ENCODE measurements at places on chromosomes 6 and 20. TPM values are rescaled to one million over a fixed set of nuclear protein-coding genes. Genes with fewer than 3 reads are reported as not detected.

The SLC13A3 gene
- total RNA-seq, result 2.4 TPM

GRCh38 chr20:36407199-36407733 is 101.1 kb downstream of the DLGAP4 start:
- DNase-seq, result no peak
- H3K4me3 ChIP-seq, result no peak overlapping the region
- no peak overlapping the region for H3K27ac ChIP-seq
- H3K4me1 ChIP-seq, result no peaks in the 10 kb centered on the region
- no peaks in the 10 kb centered on the region for H3K27me3 ChIP-seq
- no peaks in the 10 kb centered on the region for H3K36me3 ChIP-seq

DNA sequence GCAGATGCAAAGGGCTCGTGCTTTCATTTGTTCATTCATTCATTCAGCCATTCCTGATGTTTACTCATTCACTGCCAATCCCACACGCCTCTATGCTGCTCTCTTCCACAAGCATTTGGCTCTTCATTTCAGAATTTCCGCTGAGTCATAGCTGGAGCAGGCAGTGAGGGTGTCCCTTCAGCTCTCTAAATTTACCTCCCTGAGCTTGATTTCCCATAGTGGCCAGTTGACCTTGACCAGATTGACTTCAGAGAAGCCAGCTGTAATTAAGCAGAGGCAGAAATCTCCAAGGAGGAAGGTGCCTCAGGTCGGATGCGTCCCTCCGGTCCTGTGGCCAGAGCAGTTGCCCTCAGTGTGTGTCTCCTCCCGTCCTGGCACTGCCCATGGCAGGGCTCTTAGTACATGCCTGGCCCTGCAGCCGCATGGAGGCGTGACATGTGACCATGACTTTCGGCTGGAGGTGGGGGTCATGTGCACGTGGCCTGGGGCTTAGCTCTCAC is 267.2 kb upstream of the ECI2 start:
- H3K4me3 ChIP-seq, result no peak overlapping the region
- peaks cover 5% of the 10 kb centered on the region for H3K4me1 ChIP-seq
- H3K27me3 ChIP-seq, result no peaks in the 10 kb centered on the region
- no peaks in the 10 kb centered on the region for H3K36me3 ChIP-seq

The BPIFB2 gene
- not detected for total RNA-seq

GRCh38 chr6:6748001-6748400 is 159.5 kb downstream of the LY86 start:
- H3K27ac ChIP-seq, result peak overlapping the region; percentile 99
- no peak overlapping the region for H3K4me3 ChIP-seq
- H3K4me1 ChIP-seq, result peaks cover 59% of the 10 kb centered on the region
- DNase-seq, result peak; percentile 34

The SLC17A2 gene
- not detected for total RNA-seq

DNA sequence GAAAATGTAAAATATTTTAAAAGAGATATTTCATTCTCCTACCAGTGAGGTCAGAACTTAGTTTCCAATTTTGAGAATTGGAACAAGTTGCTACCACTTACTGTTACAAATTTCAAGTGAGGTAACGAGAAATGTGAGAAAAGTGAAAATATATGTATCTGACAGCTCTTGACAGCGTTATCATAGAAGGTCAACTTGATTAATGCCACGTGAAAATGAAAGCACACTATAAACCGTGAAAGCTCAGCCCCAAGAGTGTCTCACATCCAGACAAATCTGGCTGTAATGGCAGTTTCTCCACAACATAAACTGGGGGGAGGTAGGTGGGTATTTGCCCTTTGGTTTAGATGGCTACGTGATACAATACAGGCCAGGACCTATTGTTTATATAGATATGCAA is 13.9 kb downstream of the HDGFL1 start:
- H3K36me3 ChIP-seq, result no peaks in the 10 kb centered on the region
- H3K4me3 ChIP-seq, result no peak overlapping the region
- no peak overlapping the region for H3K27ac ChIP-seq
- no peak for DNase-seq
- no peaks in the 10 kb centered on the region for H3K4me1 ChIP-seq

The TREML1 gene
- 1.2 TPM for total RNA-seq

- H3K4me1 ChIP-seq, result no peaks in the 10 kb centered on the region
- H3K36me3 ChIP-seq, result no peaks in the 10 kb centered on the region
- no peak overlapping the region for H3K27ac ChIP-seq
- DNase-seq, result no peak
Measured at GRCh38 chr6:72522735-72523141, 99.1 kb upstream of the KCNQ5 start.

GRCh38 chr20:64047968-64048401 is 1.5 kb downstream of the SOX18 start:
- H3K4me3 ChIP-seq, result no peak overlapping the region
- H3K27ac ChIP-seq, result peak overlapping the region; percentile 45
- H3K4me1 ChIP-seq, result no peaks in the 10 kb centered on the region
- peaks cover 59% of the 10 kb centered on the region for H3K27me3 ChIP-seq
- no peak for DNase-seq

DNA sequence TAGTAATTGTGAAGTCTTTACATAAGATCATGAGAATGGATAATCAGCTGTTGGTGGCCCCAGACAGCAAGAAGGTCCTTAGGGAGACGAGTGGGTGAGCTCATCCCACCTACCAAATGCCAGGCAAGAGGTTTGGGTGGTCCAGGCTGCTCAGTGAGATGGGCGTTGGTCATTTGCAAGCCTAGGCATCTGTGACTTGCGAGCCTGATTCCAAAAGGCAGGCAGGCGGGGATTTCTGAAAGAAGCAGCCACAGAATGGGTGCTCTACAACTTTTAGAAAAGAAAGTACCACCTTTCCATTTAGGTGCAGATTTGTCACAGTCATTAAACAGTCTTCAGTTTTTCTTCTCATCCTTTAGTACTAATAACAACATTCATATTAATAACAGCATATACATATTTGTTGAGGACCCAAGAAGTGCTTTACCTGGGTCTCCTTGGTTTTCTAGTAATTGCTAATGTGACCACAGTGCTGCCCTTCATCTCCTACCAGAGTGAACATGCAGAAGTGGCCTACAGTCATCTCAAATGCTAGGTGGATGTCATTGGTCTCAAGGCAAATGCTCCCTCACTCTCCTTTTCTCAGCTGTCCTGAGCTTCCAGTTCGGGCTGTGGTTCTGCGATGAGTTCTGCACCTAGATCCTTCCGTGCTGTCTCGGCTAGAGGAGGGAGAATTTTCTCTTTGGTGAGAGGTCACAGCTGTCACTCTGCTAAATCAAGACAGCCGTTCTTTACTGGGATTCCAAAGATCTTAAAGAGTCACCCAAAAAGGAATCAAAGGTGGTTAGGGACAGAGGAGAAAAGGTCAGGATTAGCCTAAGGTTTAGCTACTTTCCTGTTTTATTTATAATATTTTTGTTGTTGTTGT is 2.7 kb downstream of the WRNIP1 start:
- peaks cover 5% of the 10 kb centered on the region for H3K4me1 ChIP-seq
- H3K4me3 ChIP-seq, result no peak overlapping the region
- H3K27me3 ChIP-seq, result no peaks in the 10 kb centered on the region
- no peak overlapping the region for H3K27ac ChIP-seq
- no peak for DNase-seq

The CPNE5 gene
- total RNA-seq, result 1.3 TPM

Measured in adrenal gland (tissue), 19 donors.